CD4-positive, alpha-beta T cell treated with Interleukin-15 for 1 hour (primary cell): ENCODE measurements at places on chromosomes 4 and X.

DNA sequence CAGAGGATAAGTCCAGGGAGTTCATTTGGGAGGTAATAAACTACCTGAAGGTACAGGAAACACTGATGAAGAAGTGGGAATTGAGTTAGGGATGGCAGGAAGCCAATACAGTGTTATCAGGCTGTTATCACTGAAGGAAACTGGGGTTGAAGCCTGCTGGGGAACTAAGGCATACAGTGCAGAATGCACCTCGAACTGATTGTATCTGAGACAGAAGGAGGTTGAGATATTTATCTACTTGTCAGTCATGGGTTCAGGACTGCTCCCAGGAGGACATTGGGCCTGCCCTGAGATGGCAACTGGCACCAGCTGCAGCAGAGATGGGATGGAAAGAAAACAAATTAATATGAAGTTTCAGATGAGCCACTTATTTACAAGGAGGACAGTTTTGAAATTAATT is 35.5 kb upstream of the CD38 start:
- no peak for DNase-seq

- no peak for DNase-seq
Observed at GRCh38 chr4:141022111-141022695, 111.1 kb downstream of the RNF150 start.

- no peak for DNase-seq
Observed at GRCh38 chr4:40991908-40992307, 222.4 kb downstream of the APBB2 start.

DNA sequence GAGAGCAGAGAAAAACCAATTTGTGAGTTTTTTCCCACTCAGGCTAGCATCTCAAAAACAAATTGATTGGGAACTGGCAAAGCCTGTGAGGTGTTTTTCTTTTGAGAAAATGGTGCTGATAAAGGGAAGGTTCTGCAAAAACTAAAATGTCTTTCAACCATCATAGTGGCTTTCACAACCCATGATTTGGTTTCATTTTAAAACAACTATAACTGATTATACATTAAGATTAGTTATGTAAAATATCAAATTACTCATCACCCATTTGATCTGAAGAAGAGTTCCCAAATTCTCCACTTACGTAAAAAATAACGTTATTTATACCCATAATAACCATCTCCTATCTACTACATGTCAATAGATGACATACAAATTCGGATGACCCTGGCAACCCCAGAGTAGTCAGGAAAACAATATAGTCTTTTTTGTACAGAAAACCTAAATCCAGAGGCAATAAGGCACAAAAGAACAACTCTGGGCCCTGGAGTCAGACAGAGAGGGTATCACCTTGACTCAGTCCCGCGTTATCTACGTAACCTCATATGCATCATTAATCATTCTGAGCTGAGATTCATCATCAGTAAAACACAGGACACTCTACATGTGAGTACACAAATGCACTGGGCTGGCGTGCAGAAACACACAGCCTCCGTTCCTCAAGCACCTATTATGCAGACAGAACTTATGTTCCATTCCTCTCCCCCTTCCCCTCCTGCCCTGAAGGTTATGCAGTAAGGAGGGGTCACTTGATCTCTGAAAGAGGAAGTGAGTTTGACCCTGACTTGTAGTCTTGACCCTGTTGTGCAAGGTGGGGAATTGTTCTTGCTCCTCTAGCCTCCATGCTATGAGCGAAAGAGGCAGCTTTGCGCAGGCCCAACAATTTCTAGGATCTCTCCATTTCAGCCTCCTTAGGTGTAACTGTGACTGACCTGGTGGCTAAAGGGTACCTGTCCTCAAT is 82.2 kb downstream of the SLC9A7 start:
- DNase-seq = no peak

DNA sequence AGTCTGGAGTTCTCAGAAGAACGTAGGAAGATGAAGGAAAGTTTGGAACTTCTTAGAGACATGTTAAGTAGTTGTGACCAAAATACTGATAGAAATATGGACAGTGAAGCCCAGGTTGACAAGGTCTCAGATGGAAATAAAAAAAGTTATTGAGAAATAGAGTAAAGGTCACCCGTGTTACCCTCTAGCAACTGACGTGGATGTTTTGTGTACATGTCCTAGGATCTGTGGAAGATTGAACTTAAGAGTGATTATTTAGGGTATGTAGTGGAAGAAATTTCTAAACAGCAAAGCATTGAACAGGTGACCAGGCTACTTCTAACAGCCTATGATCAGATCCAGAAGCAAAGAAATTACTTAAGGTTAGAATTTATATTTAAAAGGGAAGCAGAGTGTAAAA is 1020.4 kb downstream of the FSTL5 start:
- no peak for DNase-seq

DNA sequence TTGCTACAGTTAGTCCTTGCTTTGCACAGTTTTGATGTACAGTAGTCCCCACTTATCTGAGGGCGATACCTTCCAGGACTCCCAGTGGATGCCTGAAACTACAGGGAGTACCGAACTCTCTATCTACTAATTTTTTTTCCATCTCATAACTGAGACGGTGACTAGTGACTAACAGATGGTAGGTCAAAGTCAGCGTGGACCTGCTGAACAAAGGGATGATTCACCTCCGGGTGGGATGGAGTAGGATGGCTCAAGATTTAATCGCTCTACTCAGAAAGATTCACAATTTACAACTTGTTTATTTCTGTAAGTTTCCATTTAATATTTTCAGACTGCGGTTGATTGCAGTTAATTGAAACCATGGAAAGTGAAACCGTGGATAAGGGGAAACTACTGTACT is 655.8 kb downstream of the ZNF674 start:
- no peak for DNase-seq

DNA sequence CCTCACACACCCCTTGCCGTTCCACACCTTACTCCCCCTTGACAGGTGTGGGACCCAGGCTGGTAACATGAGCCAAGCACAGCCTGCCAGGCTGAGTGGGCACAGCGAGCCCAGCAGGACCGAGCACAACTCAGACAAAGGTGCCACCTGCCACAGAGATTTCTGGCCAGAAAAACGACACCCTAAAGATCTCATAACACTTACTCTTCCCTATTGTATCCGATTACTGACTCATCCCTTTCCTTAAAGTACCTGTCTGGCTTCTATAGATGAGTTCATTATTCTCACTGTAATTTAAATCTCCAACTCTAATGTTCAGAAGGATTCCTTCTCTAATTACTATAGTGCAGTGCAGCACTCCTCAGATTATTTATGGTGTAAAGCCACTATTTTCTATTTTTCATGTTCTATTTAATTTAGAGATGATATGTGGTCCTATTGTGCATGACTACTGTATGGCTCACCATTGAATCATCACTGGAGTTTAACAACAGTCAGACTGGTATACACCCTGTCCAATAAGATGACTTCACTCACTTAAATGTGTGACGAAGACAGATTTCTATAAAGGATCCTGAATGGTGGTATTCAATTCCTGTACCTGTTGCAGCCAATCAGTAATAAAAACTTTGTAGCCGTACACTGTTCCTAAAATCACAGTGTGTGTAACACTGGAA is 7.6 kb upstream of the SYTL5 start:
- DNase-seq = no peak

DNA sequence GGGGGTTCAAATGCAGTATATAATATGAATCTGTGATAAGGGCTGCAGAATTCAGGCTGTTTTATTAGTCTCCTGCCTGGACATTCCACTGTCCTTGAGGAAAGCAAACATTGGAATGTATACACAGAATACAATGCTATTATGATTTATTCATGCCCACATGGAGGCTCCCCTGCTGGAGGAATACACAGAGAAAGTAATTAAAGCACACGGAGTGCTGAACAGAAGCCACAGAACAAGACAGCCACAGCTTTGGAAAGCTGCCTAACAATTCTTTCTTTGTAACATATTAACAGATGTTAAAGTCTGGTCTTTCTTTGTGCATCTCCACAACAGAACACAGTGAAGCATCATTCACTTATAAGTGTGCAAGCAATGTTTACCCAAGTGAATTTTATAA is 155.8 kb downstream of the ARAP2 start:
- no peak for DNase-seq
